ENCODE measurements at places on chromosomes 1 and 21.

GRCh38 chr1:115771847-115772457 is 3.4 kb upstream of the CASQ2 start:
- DNase-seq = peak; percentile 89

DNA sequence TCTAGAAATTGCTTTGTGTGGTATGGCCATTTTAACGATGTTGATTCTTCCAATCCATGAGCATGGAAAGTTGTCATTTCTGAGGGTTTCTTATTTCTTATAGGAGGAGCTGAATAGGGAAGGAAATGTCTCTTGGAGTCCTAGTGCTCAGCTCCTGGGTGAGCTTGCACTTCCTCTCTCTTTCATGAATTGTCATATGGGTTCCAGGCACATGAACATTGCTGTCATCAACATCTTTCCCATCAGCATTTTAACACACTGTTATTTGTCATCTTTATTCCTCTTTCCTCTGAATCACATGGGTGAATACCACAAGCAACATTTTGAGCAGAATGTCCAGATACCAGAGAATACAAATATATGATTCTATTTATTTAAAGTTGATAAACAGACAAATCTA is 23.4 kb downstream of the SLAMF6 start:
- no peak for DNase-seq

DNA sequence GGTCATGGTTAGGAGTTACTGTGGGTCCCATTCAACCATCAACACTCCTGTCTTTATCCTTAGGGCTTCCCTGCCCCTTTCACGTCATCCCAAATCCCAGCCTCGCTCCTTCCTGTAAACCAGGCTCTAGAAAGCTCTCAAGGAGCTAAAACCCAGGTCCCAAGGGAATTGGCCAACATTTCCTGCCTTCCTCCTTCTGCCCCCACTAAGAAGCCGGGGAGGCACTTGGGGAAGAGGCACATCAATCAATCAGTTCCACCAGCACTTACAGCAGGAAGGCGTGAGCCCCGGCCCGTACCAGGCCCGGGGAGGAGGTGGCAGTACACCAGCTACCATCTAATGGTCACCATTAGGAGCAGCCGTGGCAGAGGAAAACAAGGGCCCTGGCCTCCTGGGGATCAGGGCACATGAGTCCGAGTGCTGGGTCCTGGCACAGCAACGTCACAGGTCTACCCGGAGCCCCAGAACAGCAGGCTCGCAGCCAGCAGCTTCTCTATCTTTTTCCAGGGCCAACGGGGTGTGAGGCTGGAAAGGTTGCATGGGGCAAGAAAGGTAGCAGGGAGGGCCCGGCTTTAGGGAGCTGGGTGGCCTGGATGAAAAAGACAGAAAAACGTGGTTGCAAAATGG is 108.6 kb downstream of the CASZ1 start:
- DNase-seq = no peak

DNA sequence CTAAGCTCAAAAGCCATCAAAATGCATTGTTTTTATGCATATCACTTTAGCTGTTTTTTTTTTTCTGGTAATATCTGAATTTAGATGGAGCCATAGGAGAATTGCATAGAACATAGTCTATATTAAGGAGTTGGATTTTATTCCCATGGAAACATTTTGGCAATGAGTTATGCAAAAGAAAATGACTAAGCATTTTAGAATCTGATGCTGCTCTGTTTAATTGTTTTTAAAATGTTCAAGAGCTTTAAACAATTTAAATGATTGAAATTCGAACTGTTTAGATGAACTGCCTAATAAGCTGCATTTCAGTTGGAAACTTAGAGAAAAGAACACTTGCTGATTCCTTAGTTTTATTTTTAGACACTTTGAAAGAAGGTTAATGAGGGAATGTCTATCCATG is 1531.5 kb upstream of the B3GALT2 start:
- no peak for DNase-seq

GRCh38 chr1:37995751-37996345 is 6.0 kb upstream of the SF3A3 start:
- no peak for DNase-seq

DNA sequence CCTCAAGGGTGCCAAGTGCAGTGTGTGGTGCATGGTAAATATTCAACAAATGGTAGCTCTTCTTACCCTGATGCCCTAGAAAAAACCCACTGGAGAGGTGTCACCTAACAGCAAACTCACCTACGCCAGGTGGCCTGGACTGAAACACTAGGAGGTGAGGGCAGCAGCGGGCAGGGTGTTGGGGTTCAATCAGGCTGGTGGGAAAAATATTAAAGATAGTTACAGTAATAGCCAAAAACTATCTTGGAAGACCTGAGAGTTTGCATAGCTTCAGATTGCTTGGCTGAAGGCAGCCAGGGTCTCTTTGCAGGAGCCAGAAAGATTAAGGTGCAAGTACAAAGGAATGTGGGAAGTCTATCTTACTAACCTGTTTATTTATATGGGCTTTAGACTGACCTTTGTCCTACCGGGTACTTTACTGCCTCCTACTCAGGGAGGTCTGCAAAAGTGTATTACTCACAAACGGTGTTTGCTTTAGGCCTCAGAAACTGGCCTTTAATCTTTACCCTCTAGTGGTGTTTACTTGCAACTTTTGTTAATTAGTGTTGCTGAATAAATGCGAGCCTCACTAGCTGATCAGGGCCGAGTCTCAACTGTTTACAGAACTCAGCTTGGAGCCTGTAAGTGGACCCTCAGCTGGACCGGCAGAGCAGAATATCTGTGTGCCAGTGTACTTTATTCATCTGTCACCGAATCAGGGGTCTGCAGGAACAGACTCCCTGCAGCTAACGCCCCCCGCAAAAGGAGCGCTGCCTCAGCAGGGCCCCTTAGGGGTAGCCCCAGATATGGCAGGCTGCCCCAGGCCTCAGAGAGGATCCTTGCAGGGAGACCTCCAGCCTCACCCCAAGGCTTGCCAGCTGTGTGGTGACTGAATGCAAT is 63.9 kb downstream of the SYF2 start:
- no peak for DNase-seq

- DNase-seq = no peak
Measured at GRCh38 chr1:57118948-57119603, 153.3 kb upstream of the C8B start.

GRCh38 chr1:19424651-19425570 is 60.4 kb downstream of the CAPZB start:
- no peak for DNase-seq

GRCh38 chr1:44645476-44646244 is 28.6 kb downstream of the TMEM53 start:
- no peak for DNase-seq

- DNase-seq = no peak
Measured at GRCh38 chr1:210681158-210681557, 352.5 kb downstream of the HHAT start.

DNA sequence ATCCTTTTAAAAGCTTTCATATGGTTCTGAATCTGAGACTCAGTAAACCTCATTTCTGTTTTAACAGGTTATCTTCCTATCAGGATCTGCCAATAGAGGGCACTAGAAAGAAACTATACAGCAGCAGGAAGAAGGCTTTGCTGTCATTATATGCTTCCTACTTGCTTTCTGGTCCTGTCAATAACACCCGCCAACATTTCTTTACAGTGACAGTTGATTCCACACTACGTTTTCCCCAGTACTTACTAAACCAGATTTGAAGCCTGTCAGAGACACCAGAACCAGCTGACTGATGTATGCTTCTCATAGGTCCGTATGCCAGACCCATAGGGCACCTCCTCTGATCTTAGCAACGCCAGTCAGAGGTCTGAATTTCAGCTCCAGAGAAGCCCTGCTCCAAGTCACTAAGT is 341.0 kb upstream of the NEGR1 start:
- DNase-seq = peak; percentile 4

DNA sequence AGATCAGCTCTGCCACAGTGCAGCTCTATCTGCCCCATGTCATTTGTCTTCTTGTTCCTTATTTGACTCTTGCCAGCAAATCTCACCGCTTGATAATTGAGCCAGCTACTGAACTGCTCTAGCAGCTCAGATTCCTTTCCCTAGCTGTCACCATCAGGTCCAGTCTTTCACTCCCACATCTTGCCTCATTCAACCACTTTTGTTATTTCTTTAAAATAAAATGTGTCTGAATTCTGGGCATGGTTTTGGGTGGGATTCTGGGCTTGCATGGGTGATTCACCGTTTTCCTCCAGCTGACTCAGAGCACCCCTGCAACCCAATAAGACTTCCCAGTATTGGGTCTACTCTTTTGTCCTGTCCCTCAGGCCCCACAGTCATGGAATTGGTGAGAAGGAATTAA is 215.7 kb downstream of the DSCAM start:
- no peak for DNase-seq

DNA sequence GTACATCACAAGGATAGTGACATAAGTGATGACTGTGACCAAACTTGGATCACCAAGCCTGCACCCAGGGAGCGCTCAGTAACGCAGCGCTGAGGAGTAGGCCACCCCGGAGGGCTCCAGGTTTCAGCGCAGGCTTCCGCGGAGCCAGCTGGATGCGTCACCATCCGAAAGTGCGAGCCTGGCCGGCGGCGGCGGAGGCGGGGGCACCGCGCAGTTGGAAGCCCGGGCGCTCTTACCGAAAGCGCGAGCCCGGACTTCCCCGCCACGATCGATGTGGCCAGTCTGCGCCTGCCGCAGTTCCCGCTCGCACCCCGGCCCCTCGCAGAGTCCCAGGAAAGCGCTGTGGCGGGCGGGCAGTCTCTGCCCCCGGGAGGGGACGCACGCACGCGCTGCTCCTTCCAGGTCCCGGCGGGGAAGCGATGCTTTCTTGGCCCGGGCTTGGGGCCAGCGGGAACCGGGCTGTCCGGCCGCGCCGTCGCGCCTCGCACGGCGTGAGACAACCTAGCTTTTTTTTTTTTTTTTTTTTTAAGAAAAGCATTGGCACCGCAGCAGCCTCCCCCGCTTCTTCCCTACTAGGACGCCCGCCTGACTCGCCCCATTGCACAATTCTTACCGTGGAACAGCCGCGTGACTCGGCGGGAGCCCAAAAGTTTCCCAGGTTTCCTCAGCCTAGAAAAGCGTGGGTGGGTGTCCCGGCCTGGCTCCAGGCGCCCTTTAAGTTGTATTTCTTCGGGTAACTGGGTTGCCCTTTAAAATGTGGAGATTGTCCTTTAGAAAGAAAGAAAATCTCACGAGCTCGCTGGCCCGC is 36.4 kb upstream of the JAK1 start:
- peak; percentile 85 for DNase-seq

GRCh38 chr1:84156210-84156621 is 12.1 kb downstream of the PRKACB start:
- peak; percentile 74 for DNase-seq

GRCh38 chr1:7278045-7278444 is 492.8 kb downstream of the CAMTA1 start:
- no peak for DNase-seq

DNA sequence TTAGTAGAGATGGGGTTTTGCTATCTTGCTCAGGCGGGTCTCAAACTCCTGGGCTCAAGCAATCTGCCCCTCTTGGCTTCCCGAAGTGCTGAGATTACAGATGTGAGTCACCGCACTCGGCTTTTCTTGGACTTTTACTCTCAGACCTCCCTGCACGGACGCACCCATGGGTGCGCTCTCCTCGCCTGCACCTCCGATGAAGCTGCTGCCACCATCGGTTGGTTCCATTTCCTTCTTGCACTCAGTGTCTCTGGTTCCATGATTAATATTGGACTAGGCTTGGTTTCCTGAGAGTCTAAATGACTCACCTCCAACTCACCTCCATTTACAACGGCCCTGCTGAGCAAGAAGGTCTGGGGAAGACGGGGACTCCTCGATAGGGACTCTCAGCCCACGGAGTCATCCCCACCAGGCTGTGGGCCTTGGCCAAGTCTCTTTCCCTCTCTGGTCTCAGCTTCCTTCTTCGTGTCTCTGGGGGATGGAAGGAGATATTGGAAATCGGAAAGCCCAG is 6.7 kb upstream of the TNFRSF8 start:
- peak; percentile 42 for DNase-seq

DNA sequence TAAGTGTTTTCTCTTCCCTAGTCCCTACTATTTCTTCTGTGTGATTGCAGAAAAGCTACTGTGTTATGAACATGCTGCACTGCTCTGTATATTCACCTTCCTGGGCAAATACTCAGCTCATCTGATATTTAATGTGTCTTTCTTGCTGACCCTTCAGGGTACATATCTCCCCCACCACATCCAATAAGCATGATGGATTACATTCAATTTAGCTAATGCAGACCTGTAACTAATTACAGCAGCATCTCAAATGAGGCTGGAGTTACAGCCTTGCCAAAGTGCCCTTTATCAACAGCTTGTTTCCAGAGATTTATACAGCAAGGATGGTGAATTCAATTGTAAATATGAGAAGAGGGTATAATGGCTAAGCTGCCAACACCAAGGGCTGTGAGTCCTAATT is 144.0 kb downstream of the KCNH1 start:
- no peak for DNase-seq

- no peak for DNase-seq
Measured at GRCh38 chr1:173482683-173483082, 5.5 kb downstream of the PRDX6 start.

DNA sequence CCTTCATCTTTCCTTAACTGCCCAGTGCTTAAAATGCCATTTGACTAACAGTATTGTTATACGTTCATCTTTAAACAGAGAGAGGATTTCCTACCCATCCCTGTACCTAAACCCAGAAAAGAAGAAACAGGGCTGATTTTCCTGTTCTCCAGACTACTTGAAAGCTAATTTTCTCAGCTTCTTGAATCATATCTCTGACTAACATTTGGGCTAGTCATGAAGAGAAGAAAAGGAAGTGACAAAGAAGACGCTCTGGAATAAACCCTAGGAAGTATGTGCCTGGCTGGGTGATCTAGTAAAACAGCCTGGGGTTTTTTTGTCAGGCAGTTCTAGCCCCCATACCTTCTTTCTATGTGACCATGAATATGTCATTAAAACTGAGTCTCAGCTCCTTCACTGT is 44.8 kb upstream of the SGIP1 start:
- DNase-seq = peak; percentile 18
